Aorta (tissue), 5 donors: ENCODE measurements at places on chromosomes 2 and 18.

GRCh38 chr18:67308819-67309218 is 207.7 kb downstream of the DSEL start:
- DNase-seq = no peak

DNA sequence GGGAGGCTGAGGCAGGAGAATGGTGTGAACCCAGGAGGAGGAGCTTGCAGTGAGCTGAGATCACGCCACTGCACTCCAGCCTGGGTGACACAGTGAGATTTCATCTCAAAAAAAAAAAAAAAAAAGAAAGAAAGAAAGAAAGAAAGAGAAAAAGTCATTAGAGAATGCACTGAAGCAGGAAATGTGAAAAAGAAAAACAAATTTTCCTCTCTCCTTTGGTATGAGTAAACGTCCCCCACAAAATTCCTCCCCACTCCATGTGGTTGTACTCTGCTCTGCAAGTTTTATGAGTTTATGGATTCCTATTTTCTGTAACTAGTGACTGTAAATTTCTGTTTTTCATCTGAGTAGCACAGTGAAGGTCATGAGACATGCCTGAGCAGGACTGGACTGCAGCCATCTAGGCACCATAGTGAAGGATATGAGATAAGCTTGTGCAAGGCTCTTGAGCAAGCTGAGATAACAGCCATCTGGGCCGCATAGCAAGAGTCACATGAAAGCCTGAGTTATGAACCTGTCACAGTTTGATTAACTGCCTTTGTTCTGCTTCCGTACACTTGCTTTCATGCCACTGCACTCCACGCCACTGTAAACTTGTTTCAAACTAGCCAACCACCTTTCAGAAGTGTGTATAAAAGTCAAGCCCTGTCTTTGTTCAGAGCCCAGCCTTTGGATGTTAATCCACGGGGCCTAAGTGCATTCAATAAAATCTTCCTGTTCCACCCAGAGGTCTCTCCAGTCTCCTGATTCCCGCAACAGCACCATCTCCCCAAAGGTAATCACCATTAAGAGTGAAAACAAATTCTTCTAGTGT is 50.2 kb downstream of the SKA1 start:
- DNase-seq = no peak

DNA sequence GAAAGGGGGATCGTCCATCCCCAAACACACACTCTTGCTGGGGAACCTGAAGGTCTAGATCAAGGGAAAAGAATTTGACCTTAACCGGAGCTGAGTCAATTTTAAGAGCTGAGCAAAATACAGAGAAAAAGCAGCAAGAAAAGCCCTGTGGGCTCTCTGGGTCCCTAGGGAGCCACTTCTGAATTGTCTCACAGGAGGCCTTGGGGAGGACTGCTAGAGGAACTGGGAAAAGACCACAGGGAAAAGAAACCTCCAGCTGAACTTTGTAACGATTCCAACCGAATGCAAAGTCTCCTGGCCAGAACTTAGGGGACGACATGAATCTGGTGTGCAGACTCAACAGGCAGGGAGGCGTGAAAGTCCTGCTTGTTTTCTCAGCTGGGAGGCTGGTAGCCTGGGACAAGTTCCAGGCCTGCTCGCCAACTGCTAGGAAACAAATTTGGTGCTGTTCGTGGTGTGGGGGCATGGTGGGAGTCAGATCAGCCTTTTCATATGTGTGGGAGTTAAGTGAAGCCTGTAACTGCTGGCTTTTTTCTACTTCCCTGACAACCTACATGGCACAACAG is 644.6 kb upstream of the CNTNAP5 start:
- DNase-seq = no peak

- no peak for DNase-seq
Observed at GRCh38 chr18:79521416-79522205, 125.9 kb downstream of the NFATC1 start.

DNA sequence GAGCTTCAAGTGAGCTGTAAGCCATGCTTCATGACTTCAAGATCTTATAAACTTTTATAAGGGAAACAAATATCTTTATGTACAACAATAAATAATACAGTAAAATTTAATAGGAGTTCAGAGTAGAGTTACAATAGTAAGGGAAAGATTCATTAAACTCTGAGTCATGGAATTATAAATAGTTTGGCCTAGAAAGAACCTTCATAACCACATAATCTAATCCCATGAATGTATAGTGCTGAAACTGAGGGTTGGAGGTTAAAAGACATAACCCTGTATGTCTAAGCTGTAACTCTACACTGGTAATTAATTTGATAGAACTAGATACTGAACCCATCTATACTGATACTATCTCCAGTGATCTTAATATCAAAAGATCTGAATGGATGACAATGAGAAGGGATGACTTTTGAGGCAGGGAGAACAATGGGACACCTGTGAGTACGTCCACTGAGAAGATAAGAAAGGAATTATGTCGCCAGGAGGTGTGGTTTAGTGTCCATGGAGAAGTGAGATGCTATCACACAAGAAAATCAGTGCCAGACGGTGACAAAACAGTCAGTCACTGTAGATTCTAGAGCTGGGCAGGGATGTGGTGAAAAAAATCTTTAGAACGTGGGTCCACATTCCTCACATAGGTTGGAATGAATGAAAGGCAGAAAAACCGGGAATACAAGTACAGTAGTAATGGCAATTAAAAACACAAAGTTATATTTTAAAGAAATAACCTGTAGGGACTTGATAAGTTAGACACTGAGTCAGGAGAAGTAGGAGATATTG is 1.1 kb downstream of the IL1F10 start:
- DNase-seq = no peak

DNA sequence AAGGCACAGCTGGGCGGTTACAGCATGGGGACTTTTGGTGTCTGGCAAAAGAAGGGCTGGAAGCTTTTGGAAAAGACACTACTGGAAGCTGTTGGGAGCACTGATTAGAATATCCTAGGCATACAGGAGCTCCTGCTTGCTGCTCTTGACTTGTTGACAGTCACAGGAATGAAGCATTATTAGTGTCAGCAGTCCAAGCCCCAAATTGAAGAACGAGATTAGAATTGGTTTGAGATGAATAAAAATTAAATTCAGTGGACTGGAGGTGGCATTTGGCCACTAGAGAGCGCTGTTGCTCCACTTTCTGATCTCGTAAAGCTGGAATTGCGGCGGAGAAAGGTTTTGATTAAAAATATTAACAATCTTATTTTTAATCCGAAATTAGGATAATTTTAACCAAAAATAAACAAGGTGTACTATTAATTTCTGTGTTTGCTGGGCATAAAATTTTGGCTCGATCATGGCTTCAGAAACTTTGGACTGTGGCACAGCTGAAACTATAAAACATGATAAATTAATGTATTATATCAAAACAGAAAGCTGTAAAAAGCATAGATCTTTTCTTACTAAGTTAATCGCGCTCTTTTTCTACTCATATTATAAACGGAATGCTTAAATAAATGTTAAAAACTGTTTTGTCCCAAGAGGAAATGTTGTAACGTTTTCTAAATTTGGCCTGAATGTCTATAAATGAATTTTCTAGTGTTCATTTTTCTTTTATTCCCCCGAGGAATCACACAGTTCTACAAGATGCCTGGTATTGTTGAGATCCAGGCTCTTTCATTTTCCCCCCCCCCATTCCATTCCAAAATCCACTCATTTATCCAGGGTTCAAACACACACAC is 2.4 kb upstream of the HOXD8 start:
- peak; percentile 73 for DNase-seq

DNA sequence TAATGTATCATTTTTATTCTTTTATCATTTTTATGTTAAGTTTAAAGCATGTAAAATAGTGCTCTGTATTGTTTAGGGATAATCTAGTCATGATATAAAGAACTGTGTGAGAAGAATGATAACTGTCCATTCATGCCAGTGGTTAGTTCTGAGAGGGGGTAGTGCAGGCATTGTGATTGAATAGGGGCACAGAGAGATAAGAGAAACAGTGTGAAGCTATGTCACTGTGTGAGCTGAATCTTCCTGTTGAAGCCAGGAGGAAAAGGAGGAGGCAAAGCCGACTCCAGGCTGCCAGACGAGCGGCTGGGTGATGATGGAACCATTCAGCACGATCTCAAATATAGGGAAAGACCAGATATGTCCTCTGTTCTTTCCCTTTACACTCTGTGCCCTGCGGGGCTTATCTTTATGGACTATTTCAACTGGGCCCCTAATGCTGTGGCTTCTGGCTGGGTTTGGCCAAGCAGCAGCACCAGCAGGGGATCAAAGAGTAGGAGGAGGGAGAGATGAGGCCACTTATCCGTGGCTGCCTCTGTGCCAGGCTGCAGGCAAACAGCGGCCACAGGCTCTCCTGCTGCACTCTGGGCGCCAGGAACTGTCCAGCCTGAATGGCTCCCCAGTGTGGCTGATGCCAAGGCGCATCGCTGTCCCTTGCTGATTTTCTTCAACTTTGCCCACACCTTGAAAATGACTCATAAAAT is 128.0 kb downstream of the SPP2 start:
- DNase-seq = no peak

DNA sequence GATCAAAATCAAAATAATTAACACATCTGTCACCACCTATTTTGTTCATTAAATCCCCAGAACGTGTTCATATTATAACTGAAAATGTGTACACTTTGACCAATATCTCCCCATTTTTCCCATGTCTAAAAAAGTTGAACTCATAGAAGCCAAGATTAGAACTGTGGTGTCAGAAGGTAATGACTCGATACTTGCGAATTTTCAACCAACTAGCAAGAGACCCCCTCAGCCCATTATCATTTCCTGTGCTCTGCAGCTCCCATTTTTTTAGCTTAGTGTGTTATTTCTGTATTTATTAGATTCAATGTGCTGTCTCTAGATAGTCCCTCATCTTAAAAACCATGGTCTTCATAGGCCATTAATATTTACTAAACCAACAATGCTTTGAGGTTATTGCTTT is 248.7 kb upstream of the PIK3C3 start:
- no peak for DNase-seq

DNA sequence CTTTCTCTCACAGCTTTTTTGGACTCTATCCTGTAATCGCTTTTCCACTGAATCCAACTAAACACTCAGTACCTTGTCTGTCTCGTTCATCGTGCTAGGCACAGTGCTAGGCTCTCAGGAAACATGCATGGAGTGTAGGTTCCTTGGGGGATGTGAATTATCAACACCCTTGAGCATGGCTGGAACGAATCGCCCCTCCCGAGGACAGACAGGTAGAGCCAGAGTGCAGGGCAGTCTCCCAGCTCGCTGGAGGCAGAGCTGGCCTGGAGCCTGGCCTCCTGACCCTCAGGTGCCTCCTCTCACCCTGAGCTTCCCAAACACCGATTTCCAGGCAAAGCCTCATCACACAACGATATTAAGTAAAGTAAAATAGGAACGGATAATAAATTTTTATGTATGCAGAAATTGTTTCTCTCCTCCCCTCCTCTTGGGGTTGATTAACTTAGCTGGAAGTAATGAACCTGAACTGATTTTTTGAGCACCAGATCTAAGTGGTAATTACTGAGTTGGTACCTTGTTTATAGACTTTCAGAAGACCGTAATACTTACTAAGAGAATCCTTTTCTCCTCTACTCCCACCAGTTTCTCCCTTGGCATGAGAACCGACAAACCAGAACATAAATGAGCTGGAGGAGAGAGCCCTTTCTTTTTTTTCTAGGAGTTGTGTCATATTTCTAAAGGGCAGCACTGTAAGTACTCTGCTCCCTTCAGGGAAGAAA is 90.5 kb downstream of the MSH2 start:
- no peak for DNase-seq

DNA sequence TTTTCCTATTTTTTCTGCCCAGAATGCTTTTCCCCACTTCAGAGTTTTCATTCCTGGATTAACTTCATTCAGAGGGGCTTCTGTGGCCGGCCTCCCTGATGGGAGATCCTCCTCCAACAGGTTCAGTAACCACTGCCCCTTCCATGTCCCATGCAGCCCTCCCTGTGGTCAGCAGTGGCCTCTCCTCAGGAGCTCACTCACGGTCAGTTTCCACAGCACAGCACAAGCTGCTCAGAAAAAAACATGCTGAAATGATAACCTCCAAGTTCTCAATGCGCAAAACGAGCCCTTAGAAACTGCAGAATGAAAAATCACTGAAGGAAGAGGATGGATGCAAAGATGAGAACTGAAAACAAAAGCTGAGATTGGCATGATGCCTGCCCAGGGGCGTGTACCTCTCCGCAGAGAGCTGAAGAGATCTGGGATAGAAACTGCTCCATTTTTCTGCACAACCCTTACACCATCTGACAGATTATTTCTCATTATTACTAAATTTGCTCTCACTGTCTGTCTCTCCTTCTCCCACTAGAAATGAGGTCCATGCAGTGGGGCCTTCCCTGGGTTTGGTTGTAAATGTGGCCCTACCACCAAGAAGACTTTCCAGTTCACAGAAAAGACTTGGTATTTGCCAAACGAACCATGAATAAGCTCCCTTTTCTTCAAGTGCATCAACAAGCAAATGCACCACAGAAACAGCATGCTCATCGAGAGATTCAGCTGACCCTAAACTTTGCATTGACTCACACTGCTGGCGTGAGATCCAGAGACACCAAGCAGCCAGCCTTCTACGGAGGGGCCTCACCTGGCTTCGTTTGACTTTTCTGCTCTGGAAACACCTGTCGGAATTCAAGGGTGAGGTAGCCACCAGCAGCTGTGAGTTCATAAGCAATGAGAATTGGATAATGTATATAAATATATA is 51.5 kb downstream of the TMEM18 start:
- no peak for DNase-seq

- DNase-seq = no peak
Observed at GRCh38 chr2:96156926-96157648, 11.8 kb upstream of the DUSP2 start.

- DNase-seq = no peak
Observed at GRCh38 chr2:186031229-186031628, 292.6 kb downstream of the FSIP2 start.

DNA sequence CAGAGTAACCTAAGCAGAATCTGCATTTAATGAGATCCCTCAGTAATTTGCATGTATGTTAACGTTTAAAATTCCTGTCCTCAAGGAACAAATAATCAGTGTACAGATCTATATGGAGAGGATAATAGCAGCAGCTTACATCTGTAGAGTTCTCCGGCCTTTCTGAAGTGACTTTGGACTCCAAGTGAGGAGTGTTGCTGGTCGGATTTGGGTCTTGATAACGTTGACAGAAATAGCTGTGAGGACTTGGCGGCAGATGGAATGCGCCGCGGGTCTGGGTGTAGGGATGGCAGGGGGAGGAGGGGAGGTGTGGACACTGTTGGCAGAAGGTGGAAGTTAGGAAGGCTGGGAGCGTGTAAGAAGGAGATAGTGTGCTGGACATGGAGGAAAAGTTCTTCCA is 170.9 kb upstream of the GATA6 start:
- no peak for DNase-seq

GRCh38 chr2:165087933-165088901 is 115.6 kb downstream of the SCN3A start:
- DNase-seq = no peak
